NT2/D1 (cell line): ENCODE measurements at places on chromosomes 5 and 9.
A peak's percentile ranks its signal among the peaks of the same experiment; 100 is the strongest.

DNA sequence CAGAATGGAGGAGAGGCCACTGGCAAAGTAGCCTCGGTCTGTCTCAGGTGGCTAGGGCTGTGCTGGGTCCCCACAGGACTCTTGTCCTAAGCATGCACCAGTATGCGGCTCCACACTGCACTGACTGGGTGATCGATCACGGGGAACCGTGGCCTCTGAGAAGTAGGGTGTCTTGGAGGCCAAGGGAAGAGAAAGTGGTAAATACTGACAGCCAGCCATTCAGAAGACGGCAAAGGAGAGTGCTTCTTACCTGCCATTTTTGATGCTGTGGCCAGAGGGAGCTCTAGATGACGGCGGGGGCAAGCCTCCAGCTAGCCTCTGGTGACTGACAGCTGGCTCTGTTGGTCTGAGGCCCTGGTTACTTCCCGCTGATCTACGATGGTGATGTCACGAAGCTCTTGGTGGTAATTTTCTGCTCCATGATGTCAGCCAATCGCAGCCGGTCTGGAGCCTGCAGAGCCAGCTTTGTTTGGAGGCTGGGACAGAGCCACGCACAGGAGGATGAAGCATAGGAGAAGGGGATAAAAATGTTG lies 40.4 kb upstream of the GADD45G start:
- DNase-seq: peak; percentile 47

DNA sequence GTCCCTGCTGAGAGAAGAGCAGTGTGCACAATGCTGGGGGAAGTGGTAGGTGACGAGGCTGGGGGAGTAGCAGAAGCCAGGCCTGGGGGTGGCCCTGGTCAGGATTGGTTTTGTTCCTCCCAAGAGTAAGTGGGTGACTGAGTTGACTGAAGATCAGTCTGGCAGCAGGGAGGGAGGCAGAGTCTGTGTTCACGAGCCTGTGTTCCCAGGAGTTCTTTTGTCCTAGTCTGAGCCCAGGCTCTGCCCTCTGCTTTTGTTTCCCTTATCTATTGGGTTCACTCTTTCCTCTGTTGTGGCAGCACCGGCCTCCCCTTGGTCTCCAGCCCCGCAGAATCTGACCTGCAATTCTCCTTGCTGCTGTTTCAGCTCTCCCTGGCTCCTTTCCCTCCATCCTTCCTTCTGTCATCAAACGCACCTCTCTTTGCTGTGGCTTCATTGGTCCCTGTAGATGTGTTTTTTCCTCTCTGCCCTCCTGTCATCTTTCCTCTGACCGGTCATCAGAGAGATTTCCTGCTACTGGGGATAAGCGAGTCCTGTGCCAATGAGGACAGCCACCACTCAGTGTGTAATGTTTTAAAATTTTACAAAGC lies 607.4 kb downstream of the KIF4B start:
- no peak for DNase-seq

DNA sequence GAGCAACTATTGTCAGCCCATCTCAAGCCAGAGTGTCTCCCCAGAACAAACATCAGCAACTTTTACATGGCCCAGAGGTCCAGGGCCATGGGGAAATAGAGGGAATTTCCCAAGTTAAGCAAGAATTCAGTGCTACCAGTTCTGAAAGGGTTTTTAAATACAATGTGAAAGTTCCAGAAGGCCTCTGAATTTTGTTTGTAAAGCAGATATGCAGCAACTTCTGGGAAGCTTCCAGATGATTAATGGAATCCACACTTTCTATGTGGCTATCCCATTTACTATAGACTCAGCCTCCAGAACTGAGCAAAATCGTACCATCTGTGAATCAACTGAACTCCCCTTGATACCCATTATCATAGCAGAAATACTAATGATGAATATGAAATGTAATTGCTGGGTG lies 93.8 kb downstream of the FEM1C start:
- DNase-seq: no peak

GRCh38 chr9:114484854-114485443 lies 20.3 kb downstream of the WHRN start:
- no peak for DNase-seq

GRCh38 chr9:132498531-132499210 lies 83.7 kb upstream of the BARHL1 start:
- DNase-seq: no peak

- no peak for DNase-seq
These were observed 310.0 kb downstream of the ASTN2 start for GRCh38 chr9:117104716-117105495.

DNA sequence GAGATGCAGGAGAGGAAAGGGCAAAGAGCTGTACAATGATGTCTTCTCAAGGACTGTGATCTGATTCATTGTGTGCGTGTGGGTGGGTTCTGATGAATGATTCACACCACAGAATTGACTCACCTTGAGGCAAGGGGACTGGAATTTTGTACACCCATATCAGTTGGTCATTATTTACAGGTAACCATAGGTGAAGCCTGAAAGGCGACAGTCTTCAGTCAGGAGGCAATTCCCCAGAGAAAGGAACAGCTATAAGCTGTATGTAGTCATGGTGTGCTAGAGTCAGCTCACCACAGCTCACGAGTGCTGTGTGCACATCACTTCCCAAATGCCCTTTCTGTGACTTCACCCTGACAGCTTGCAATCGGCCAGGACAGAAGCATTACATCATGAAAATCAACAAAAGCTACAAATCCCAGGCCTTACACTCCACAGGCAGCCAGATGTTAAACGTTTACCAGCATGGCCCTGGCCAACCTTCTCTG lies 87.6 kb upstream of the RPS23 start:
- no peak for DNase-seq

GRCh38 chr5:675111-675870 lies 17.9 kb downstream of the TPPP start:
- no peak for DNase-seq

DNA sequence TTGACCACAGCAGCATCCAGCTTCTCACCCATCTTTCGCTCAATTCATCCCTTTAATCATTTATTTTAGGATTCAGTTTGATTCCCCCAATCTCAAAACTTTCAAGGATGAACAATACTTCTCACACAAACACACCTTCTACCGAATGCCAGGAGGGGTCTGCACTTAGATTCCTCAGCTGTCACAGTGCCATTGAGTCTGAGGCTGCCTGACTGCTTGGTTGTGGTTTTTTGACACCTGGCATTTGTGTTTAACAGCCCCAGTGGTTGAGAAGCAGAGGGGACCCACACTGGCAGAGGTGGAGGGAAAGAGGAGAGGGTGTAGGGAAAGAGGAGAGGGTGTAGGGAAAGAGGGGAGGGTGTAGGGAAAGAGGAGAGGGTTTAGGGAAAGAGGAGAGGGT lies 54.9 kb downstream of the PALM2AKAP2 start:
- DNase-seq: no peak

DNA sequence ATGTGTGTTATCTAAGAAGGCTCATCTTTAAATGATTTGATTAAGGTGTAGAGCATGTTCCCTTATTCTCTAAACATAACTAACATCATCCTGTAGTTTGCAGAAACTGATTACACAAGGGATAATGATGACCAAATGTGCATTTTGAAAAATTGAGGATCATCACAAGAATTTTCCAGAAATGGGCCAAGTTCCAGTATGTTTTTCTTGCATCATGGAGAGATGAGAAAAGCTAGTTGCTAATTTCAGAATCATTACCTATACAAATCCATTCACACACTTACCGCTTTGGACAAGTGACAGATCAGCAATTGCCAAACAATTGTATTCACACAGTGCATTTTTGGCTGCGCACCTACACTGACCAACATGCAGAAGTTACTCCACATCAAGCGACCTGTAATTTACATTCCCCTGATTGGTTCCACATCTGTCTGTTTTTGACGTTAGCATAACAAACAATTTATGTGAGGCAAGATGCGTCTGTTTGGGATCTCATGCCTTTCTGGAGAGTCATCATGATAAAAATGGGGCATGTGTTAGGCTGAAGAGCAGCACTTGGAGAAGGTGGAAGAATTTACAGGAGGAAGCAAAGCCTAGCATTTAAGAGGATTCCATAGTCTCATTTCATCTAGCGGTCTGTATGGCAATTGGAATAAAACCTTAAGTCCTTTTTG lies 2.8 kb upstream of the BNC2 start:
- no peak for DNase-seq

DNA sequence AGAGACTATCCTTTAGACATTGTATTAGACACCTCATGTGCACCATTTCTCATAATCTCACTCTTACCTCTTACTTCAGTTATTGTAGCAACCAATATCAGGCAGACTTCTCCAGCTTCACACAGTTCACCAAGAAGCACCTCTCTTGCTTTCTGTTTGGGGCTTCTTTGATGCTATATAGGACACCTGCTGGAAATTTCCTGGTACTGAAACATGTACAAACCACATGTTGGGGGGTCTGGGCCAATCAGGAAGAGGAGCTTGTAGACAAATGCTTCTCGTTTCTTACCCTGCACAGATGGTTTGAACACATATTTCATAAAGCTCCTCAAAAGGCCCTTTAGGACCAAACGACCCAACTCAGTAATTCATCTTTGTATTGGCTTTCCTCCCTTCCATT lies 212.1 kb downstream of the IZUMO3 start:
- no peak for DNase-seq

- DNase-seq: no peak
These were observed 51.3 kb downstream of the SLC46A2 start for GRCh38 chr9:112839331-112839730.

- DNase-seq: no peak
These were observed 16.3 kb upstream of the PPP2CA start for GRCh38 chr5:134242146-134242545.

DNA sequence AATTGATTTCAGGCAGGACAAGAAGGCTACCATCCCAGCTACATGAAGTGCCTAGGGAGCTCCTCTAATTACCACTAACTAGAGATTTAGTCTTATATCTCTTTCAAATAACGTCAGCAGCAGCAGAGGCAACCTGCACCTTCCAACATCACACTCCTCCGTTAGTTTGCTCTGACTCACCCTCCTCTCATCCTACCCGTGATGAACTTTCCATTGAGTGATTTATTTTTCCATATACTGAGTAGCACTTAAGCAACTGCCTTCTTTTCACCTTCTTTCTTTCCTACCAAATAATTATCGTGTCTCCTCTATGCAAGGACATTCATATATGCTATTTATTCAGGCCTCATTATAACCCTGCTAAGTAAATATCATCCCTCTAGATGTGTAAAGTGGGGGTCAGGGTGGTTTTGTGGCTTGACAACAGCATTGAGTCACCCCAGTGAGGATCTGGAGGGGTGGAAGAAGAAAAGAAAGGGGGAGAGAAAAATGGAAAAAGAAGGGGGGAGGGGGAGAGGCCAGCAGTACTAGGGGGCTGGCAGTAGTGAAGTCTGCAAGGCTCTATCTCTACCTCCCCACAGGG lies 64.6 kb upstream of the CAST start:
- DNase-seq: no peak

GRCh38 chr9:30524311-30524710 lies 1860.1 kb upstream of the ACO1 start:
- DNase-seq: no peak

DNA sequence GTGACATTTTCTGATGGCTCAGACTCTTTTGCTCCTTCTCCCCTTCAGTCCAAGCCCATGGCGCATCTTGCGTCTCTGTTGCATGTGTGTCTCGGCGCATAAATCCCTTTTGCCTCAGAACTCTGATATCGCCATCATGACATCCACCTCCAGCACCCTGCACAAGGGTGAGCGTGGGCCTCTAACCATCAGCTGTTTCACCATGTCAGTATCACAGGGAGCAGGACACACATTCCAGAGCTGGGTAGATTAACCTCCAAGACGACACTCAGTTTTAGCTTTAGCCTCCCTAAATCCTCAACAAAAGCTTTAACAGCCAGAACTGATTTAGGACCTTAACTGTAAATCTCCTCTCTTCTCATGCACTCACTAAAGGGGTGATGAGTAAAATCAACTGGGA lies 239.0 kb downstream of the EBF1 start:
- DNase-seq: no peak

GRCh38 chr5:138264183-138264582 lies 10.2 kb downstream of the GFRA3 start:
- DNase-seq: no peak

DNA sequence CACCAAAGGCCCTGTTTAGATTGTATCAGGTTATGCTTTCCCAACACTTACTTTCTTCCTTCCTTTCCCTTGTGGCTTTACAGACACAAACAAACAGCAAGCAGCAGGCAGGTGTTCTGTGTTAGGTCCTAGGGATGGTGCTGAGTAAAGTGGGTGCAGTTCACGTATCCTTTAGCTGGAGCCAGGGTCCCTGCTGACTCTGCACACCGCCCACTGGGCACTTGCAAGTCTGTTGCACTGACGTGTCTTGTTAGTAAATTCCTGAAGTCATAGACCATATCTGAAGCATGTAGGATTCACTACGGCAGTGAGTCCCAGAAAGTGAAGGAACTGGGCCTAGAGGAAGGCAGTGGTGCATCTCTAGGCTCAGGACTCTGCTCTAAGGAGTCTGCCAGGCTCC lies 96.5 kb downstream of the DAPK1 start:
- DNase-seq: no peak

- no peak for DNase-seq
These were observed 7.3 kb upstream of the TCF7 start for GRCh38 chr5:134106991-134107701.

GRCh38 chr5:142926549-142926948 lies 156.4 kb downstream of the ARHGAP26 start:
- DNase-seq: no peak

DNA sequence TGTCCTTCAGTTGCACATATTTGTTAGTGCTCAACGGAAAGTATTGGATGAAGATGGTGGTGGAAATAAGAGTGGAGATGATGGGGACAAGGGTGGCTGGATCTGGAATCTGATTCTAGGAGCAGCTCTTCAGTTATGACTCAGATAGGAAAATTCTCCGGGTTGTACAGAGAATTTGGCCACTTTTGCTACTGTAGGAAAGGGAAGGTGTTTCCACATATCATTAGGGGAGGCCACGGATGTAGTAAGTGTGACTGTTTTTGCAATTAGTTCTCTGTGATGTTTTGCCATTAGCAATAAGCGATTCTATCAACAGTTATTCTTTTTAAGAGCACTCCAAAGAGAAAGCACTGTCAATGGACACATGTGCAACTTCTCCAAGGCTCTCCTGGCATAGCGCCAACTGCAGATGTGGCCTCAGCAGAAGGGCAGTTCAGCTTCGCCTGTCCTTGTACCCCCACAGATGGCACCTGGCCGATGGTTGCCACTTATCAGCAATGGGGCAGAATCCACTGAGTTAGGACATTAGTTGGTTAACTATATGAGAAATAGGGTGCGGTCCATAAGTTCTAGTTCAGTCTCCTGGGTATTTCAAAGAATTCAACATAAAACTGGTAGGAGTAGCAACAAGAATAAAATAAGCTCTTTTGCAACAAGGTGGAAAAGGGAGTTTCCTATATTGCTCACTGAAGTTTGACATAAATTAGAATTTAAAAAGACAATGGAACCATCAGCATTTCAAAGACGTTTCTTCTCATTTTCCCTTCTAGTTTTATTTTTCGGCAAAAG lies 96.3 kb downstream of the ARSB start:
- no peak for DNase-seq

DNA sequence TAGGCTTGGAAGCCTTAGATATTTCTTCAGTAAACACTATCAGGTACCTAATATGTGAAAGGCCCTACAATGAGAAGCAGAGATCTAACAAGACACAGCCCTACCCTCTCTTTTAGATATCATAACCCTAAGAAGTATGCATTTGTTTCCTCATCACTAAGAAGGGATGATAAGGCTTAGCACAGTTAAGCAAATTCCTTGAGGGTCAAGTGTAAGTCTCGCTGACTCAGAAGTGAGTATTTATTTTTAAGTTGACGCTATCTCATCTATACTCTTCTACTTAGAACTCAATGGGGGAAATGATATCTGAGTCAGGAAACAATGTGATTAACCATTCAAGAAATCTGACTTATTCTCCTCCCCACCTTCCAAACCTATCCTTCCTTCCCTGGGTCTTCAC lies 149.7 kb downstream of the ESM1 start:
- no peak for DNase-seq
